Esophagus muscularis mucosa (tissue), 4 donors: ENCODE measurements at places on chromosomes 3 and 15. TPM values are rescaled to one million over a fixed set of nuclear protein-coding genes. Genes with fewer than 3 reads are reported as not detected.
A peak's percentile ranks its signal among the peaks of the same experiment; 100 is the strongest.

Gene PP2D1
- total RNA-seq, result not detected

Gene ROPN1
- not detected for total RNA-seq

Gene ADCY5
- total RNA-seq, result 228 TPM

- no peaks in the 10 kb centered on the region for H3K27me3 ChIP-seq
- H3K4me1 ChIP-seq, result no peaks in the 10 kb centered on the region
- no peak for DNase-seq
Observed at GRCh38 chr15:83094583-83094982, 12.9 kb upstream of the TM6SF1 start.

- peaks cover 70% of the 10 kb centered on the region for H3K4me1 ChIP-seq
- H3K36me3 ChIP-seq, result peaks cover 6% of the 10 kb centered on the region
- H3K27ac ChIP-seq, result peak overlapping the region; percentile 86
- no peaks in the 10 kb centered on the region for H3K27me3 ChIP-seq
- peak overlapping the region; percentile 92 for H3K4me3 ChIP-seq
Observed at GRCh38 chr3:127821394-127821793, 921 bp downstream of the MGLL start.

DNA sequence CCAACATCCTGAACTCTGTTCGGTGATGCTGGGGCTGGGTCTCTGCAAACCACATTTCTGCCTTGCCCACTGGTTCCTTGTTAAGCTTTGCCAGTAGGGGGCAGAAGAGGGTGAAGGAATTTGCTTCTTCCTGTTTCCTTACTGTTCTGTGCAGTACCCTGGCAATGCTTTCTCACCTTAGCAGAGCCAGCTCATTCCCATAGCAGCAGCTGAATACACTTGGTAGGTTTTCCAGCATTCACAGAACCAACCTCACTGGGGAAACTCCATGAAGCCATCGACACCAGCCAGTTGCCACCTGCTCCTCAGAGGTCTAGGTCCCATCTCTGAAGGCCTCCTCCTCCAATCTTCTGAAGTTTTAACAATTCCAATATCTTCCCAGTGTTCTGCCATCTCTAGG lies 308.4 kb downstream of the PDCD6IP start:
- no peak for DNase-seq
- H3K27ac ChIP-seq, result no peak overlapping the region
- H3K4me1 ChIP-seq, result no peaks in the 10 kb centered on the region
- no peaks in the 10 kb centered on the region for H3K27me3 ChIP-seq
- H3K36me3 ChIP-seq, result no peaks in the 10 kb centered on the region
- no peak overlapping the region for H3K4me3 ChIP-seq

- no peak overlapping the region for H3K27ac ChIP-seq
- DNase-seq, result peak; percentile 21
- H3K4me1 ChIP-seq, result no peaks in the 10 kb centered on the region
- H3K36me3 ChIP-seq, result no peaks in the 10 kb centered on the region
- H3K4me3 ChIP-seq, result no peak overlapping the region
Observed at GRCh38 chr15:31145271-31145911, 43.9 kb upstream of the TRPM1 start.

DNA sequence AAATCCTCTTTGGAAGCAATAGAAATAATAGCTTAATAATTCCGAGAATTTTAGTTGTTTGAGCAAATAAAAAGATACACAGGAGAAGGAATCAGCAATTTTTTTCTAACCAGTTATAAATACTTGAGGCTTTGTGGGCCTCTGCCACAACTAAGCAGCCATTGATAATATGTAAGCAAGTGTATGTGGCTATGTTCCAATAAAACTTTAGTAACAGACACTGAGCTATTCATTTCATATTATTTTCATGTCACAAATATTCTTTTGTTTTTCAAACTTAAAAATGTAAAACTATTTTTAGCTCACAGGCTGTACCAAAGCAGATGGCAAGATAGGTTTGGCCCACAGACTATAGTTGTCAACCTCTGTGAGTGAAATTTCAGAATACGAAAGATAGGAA lies 85.7 kb downstream of the MSL2 start:
- no peak overlapping the region for H3K4me3 ChIP-seq
- no peaks in the 10 kb centered on the region for H3K27me3 ChIP-seq
- H3K4me1 ChIP-seq, result no peaks in the 10 kb centered on the region
- DNase-seq, result no peak
- H3K27ac ChIP-seq, result no peak overlapping the region

GRCh38 chr3:55431041-55431440 lies 56.1 kb downstream of the WNT5A start:
- peak; percentile 57 for DNase-seq
- peaks cover 8% of the 10 kb centered on the region for H3K4me1 ChIP-seq
- no peaks in the 10 kb centered on the region for H3K36me3 ChIP-seq
- no peak overlapping the region for H3K4me3 ChIP-seq
- H3K27me3 ChIP-seq, result no peaks in the 10 kb centered on the region

DNA sequence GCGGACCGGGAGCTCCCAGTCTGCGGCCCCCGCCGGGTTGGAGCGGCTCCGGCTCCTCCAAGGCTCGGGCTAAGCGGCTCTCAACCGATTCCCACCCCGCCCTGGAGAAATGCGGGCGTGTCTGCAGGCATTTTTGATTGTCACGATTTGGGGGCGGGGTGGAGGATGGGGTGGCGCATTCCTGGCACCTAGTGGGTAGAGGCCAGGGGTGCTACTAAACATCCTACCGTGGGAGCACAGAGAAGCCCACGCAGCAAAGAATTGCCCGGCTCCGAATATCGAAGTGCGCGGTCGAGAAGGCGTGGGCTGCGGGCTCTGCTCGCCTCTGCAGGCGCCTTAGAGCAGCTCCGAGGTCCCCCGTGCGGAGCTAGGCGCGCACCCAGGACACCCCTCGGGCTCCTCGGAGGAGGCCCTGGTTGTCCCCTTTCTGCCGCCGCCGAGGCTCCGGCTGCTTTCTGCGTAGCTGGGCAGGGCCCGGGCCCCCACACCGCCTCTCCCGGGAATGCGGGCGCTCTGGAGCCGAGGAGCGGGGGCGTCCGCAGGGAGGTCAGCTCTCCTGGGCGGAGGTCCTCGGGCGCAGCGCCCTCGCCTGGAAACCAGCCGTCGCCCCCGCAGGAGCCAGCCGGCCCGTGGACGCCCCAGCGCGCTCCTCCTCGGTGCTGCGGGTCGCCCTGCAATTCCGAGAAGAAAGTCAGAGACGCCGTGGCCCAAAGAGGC lies 16.5 kb upstream of the LAMP3 start:
- H3K36me3 ChIP-seq, result no peaks in the 10 kb centered on the region
- peaks cover 13% of the 10 kb centered on the region for H3K4me1 ChIP-seq
- no peak for DNase-seq
- H3K27me3 ChIP-seq, result peaks cover 27% of the 10 kb centered on the region

GRCh38 chr3:177652556-177653291 lies 455.4 kb upstream of the TBL1XR1 start:
- H3K36me3 ChIP-seq, result no peaks in the 10 kb centered on the region
- no peak for DNase-seq
- H3K27ac ChIP-seq, result peak overlapping the region; percentile 46
- H3K4me1 ChIP-seq, result peaks cover 24% of the 10 kb centered on the region

DNA sequence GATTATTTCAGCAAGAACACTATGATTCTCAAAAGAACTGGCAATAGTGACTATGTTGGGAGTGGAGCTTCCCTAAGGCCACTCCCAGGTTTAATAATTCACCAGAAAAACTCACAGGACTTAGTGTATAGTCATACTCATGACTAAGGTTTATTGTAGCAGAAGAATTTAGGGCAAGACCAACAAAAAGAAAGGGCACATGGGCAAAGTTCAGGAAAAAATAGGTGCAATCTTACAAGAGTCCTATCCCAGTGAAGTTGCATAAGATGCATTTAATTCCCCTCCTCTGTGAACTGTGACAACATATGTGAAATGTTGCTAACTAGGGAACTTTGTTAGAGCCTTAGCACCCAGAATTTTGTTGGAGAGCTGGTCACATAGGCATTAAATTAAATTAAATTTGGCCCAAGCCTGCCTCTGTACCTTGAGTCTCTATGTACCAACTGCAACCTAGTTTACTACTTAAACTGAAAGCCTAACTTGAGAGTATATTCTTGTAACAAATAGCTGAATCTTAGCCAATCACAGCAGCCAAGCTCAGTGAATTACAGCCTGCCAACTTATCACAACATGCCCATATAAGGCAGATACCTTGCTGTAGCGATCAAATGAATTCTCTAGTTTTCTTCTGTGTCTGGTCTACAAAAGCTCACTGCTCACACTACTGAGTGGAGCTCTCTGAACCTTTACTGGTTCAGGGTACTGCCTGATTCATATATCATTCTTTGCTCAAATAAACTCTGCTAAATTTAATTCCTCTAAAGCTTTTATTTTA lies 386.2 kb upstream of the ARHGEF26 start:
- peaks cover 43% of the 10 kb centered on the region for H3K4me1 ChIP-seq
- H3K27me3 ChIP-seq, result no peaks in the 10 kb centered on the region
- H3K4me3 ChIP-seq, result no peak overlapping the region
- H3K27ac ChIP-seq, result peak overlapping the region; percentile 76
